ENCODE measurements at places on chromosomes 11 and 22.

GRCh38 chr11:12213883-12214282 is 103.5 kb downstream of the MICAL2 start:
- DNase-seq = no peak

DNA sequence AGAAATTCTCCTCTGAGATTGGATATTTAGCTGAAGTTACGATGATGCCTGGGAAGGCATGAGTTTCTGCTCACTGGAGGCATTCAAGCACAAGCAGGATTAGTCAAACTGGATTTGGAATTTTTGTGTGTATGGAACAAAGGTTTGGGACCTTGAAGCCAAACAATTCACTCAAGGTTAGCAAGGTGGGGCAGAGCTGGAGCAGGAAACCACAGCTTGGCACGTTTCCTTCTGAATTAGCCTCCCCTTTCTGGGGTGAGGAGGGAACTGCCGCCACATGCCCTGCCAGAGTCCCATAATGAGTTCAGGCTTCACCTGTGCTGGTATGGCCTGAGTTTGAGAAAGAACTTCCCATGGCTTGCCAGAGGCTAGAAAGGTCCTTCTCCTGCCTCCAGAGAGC is 50.9 kb upstream of the RRAS2 start:
- no peak for DNase-seq

DNA sequence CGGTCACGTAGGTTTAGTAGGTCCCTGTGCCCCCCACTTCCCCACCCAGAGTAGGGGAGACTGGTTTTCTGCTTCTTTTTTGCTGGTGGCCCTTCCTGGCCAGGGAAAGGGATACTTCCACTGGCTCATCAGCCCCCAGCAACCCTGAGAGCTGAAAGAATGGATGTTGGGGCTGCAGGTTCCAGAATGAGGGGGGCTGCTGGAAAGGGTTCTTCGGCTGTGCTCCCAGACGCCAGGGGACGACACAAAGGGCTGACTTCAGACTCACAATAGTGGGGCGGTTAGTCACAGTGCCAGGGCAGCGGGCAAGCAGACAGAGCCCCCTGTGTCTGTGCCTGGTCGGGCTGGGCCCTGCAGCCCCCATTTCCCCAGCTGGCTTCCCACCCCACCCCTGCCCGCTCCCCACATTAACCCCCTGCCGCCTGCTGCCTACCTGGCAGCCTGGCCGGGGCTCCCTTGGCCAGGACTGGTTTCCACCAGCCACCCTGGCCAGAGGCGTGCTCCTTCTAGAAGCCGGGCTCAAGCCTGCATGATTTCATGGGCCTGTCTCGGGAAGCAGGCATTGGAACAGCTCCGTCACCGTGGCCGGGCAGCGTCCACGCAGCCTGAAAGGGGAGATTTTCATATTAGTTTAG is 79.1 kb upstream of the WNT7B start:
- DNase-seq = no peak

- DNase-seq = no peak
Measured at GRCh38 chr11:16844268-16844771, 105.9 kb downstream of the C11orf58 start.

- no peak for DNase-seq
Measured at GRCh38 chr22:46364341-46365165, 29.0 kb downstream of the TRMU start.

- no peak for DNase-seq
Measured at GRCh38 chr11:64857485-64857884, 13.0 kb upstream of the CDC42BPG start.

DNA sequence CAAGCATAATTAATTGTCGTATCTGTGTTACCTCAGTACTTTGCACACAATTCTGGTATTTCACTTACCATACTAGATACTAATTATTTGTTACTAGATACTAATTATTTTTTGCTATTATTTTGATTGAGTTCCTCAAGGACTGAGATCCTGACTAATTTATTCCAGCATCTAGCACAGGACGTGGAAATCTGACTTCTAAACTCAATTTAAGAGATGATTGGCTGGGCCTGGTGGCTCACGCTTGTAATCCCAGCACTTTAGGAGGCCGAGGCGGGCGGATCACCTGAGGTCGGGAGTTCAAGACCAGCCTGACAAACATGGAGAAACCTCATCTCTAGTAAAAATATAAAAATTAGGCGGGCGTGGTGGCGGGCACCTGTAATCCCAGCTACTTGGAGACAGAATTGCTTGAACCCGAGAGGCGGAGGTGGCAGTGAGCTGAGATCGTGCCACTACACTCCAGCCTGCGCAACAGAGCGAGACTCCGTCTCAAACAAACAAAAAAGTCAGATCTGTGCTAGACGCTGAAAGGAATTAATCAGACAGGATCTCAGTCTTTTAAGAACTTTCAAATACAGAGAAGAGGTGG is 527 bp upstream of the MRPL48 start:
- DNase-seq = no peak

DNA sequence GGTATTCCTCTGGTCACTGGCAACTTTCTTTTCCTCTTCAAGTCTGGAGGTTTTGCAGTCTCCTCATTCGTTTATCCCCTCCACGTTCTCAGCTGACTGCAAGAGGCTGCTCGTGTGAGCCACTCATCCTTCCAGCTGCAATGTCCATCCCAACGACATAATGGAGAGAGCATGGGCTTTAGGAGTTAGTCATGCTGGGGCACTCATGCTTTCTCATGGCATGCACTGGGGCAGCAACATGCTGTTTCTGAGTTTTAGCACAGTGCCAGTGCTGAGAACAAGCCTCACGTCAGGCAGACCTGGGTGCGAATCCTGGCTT is 7.1 kb downstream of the DCPS start:
- DNase-seq = no peak

DNA sequence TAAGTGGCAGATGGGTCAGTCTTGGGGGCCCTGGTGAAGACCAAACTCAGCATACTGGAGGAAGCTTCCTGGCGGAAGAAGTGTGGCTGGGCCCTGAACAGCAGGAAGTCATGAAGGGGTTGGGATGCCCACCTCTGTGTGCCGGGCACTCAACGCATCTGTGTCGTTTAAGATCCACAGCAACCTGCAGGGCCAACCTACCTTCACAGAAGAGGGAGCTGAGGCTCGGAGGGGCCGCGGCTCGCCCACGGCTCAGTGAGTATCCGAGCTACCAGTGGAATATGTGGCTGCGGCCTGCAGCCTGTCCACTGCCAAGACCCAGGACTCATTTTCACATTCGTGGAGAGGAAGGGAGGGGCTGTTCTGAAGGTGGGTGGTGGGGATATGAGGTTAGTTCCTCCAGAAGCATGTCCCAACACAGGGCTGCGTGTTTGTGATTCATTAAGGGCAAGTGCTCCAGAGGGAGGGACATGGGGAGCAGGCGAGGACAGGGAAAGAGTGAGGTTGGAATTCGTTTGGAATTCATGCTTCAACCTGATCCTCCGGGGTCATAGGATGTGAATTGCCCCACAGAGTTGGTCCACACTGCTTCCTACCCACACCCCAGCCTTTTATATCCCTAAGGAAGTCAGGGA is 99.6 kb downstream of the MPPED1 start:
- DNase-seq = no peak

DNA sequence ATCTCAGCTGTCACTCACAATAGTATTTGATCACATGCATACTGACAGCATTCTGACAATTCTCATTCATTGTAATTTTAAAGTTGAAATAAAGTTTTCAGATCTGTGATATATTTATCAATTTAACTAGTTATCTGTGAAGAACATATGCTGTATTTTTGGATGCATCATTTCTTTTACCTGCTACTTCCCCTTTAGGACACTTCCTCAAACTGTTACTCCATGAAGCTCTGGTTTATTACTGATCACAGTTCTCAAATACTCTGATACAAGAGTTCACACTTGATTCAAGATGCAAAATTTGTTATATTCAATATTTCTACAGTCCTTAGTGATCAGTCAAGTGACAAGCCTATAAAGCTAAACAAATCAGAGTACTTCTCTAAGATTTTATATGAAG is 1655.2 kb downstream of the LRRC4C start:
- DNase-seq = no peak

GRCh38 chr22:37229805-37230672 is 14.0 kb downstream of the RAC2 start:
- DNase-seq = no peak

DNA sequence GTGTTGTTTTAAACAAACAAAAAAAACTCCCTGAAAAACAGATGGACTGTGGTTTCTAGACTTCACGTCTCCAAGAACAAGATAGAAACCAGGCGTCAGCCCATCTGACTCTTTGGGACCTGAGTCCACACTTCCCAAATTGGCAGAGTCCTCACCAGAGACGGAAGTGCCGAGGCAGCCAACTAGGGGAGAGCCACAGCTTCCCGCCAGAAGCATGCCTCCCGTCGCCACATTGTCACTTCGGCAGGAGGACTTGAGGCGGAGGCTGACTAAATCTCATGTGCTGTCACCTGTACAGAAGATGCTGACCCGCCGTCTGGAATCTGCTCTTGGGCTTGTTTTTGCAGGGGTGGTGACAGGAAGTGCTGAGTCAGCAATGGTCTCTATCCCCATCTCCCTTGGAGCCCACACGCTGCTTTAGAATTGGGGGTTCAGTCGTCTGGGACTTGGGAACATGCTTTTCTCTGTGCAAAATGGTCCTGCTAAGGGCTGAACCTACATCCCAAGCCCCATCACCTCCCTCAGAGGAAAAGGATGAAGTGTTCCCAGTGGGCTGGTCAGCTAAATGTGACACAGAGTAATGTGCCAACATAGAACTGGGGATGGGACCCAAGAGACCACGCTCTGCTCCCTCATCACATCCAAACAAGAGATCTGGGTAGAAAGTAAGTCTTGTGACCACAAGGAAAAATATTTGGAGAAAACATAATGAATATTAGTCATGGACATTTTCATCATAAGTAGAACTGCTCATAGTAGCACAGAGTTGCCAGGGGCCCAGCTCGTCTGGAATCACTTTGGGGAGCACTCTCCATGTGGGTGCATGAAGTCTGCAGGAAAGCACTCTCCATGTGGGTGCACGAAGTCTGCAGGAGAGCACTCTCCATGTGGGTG is 152.9 kb downstream of the SNX19 start:
- no peak for DNase-seq

GRCh38 chr11:65329944-65330403 is 3.7 kb upstream of the DPF2 start:
- peak; percentile 80 for DNase-seq

DNA sequence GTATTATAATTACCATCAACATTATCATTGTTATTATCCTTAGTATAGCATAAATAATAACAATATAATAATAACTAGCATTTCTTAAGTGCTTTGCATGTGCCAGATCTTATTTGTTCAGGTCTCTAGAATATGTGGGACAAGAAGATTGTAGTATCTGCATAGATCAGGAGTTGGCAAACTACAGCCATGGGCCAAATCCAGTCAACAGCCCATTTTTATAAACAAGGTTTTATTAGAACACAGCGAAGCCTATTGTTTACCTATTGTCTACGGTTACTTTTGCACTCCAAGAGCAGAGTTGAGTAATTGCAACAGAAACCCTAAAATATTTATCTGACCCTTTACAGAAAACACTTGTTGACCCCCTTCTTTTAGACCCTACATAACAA is 81.4 kb downstream of the SLC1A2 start:
- no peak for DNase-seq

All from NCI-H526 treated with DMSO at 0.1 percent for 48 hours (cell line).